Nucleus accumbens (tissue), 56 donors: ENCODE measurements at places on chromosomes 7 and 10.

DNA sequence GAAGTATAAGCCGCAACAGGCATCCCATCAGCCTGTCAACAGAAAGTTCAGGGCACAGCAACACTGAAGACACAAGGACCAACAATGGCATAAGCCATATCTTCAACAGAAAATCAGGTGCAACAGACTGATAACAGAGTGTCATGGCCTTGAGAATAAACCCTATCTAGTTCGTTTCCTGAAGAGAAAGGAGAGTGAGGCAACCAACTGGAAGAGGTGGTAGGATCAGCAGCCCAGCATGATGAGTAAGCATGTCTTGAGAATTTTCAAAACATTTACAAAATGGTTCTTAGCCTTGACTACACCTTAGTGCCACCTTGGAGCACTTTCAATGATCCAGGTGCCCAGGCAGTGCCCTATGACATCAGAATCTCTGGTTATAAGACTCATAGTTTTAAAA is 290.2 kb upstream of the SEMA3C start:
- DNase-seq = no peak

DNA sequence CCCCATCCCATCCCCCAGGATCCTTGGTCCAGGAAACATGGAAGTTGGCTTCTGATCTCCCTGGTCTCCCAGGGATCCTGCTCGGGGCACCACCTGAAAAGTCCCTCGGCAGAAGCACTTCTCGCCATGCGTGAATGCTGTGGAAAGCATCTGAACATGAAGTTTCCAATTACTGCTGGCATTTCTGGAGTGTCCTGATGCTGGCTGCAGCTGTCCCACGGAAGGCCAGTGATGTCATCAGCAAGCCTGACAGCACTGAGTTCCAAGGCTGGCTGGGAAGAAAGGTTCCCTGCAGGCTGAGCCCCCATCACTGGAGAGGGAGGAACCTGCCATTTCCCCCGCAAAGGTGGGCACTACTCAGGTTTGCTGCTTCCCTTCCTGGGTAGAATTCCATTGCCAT is 71.4 kb downstream of the KCNMA1 start:
- DNase-seq = no peak

- no peak for DNase-seq
These were observed 15.1 kb upstream of the ZMIZ1 start for GRCh38 chr10:79053481-79054202.

- no peak for DNase-seq
These were observed 149.8 kb downstream of the PTPN20 start for GRCh38 chr10:47060993-47061500.

GRCh38 chr7:114648680-114649079 is 234.1 kb downstream of the FOXP2 start:
- no peak for DNase-seq

DNA sequence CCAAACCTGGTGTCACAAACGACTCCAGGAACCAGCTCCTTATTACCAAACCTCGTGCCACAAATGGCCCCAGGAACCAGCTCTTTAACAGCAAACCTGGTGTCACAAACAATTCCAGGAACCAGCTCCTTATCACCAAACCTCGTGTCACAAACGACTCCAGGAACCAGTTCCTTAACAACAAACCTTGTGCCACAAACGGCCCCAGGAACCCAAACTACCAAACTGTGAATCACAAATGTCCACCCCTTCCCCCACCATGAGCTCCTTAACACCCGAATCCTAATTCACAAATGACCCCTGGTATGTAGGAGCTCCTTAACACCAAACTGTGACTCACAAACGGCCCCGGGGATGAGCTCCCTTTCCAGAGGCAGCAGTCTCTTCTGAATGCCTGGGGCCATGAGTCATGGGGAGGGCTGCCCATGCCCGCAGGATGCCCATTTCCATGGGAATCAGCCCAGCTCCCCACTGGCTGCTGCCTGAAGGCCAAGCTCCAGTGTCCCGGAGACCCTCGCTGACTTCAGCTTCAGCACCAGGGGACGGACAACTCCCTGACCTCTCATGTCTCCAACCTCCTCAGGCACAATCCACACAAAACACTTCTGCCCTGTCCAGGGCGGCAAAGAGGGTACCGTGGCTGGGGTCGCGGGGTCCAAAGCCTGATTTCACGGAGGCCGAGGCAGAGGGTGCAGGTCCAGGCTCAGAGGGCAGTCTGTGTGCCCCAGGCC is 213.1 kb downstream of the ELFN1 start:
- no peak for DNase-seq

DNA sequence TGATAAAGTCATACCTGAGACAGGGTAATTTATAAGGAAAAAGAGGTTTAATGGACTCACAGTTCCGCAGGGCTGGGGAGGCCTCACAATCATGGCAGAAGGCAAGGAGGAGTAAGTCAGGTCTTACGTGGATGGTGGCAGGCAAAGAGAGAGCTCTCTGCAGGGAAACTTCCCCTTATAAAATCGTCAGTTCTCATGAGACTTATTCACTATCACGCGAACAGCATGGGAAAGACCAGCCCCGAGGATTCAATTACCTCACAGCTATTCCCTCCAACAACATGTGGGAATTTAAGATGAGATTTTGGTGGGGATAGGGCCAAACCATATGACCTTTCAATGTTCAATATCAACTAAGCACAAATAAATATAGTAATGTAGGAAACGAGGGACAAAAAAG is 559.4 kb upstream of the KCND2 start:
- DNase-seq = no peak

- no peak for DNase-seq
These were observed 13.9 kb downstream of the ADK start for GRCh38 chr10:74164716-74165529.

GRCh38 chr10:46245381-46245900 is 41.4 kb upstream of the ANTXRL start:
- no peak for DNase-seq
